HFFc6 (cell line): ENCODE measurements at places on chromosomes 5 and 9. TPM values are rescaled to one million over a fixed set of nuclear protein-coding genes. Genes with fewer than 3 reads are reported as not detected.

The GABBR2 gene
- 2.5 and 7.1 TPM in 2 replicates for total RNA-seq

The WHRN gene
- total RNA-seq, result 3.5 to 3.7 TPM (median 3.6 TPM) in 3 replicates

The GGTA1 gene
- total RNA-seq, result not detected in 3 replicates

The PRRT1B gene
- not detected in 2 replicates for total RNA-seq

The FOXD4L6 gene
- not detected in 2 replicates for total RNA-seq

DNA sequence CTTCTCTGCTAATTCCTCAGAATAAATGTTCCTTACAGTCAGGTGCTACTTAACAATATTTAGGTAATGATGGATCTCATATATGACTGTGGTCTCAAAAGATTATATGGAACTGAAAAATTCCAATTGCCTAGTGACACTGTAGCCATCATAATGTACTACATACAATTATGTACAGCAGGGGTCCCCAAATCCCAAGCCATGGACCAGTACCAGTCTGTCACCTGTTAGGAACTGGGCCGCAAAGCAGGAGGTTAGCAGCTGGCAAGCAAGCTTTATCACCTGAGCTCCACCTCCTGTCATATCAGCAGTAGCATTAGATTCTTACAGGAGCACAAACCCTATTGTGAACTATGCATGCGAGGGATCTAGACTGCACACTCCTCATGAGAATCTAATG, 69.6 kb downstream of the NR2F1-AS1 start:
- no peak for DNase-seq

- DNase-seq, result peak; percentile 77
These were observed 2.8 kb upstream of the RACK1 start for GRCh38 chr5:181246276-181247049.

DNA sequence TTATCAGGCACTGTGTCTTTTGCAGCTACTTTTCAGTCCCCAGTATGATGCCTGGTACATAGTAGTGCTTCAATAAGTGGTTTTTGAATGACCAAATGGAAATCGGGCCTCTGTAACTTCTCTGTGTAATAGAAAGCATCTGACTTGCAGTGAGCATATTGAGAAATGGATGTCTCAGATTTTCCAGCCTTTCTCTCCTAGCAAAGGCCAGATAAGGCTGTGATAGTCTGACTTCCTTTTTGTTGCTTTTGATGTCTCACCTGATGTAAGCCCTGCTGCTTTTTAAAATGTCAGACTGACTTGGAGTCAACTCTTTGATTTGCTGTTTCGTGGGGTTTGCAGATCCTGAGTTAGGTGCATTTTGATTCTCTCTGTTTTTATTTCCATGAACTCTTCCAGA, 590.0 kb upstream of the ZNF608 start:
- no peak for DNase-seq

- DNase-seq, result no peak
These were observed 1337.2 kb downstream of the PTPRD start for GRCh38 chr9:9275601-9276000.

DNA sequence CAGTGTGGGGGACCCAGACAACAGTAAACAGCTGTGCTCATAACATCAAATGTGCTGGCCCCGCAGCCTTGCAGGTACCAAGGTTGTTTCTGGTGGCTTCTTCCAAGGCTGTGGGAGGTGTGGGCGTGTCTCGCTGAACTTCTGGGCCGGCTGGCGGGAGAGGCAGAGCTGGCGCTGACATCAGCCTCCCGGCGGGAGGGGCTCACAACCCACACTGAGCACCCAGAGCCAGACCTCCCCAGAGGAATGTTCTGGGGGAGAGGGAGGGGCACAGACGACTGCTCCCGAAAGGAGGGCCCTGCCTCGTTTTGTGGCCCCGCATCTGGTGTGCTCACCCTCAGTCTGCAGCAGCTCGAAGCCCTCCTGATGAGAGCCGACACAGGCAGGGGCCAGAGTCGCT, 6.9 kb upstream of the SLC12A7 start:
- no peak for DNase-seq
